ENCODE measurements at places on chromosomes 13 and 19.

DNA sequence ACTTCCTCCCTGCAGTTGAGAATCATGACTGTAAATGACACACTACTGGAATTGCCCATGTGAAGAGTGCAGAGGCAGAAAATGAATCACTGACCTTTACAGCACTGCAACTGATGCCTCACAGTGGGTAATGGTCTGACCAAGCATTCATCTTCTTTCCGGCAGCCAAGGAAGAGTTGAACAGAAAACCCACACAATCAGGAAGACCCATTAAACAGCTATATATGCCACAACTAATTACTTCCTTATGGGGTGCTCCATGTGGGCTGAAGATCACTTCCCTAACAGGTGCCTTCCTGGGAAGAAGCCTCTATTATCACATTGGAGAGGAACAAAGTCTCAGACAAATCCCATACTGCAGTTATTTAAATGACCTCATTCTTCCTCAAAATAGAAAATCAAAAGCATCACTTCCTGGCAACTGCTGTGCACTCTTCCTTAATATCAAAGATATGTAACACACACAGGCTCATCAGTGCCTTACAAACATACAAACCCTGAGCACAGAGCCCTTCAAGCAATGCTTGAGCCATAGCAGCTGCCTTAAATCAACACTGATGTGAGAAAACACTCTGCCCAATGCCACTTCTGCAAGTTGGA lies 45.8 kb downstream of the RUBCNL start:
- DNase-seq, result peak; percentile 35

GRCh38 chr13:35791184-35791851 lies 314.8 kb upstream of the MAB21L1 start:
- no peak for DNase-seq

GRCh38 chr13:110000534-110001345 lies 214.4 kb upstream of the IRS2 start:
- no peak for DNase-seq

GRCh38 chr19:6238643-6239281 lies 41.0 kb downstream of the MLLT1 start:
- DNase-seq, result no peak

- DNase-seq, result no peak
Measured at GRCh38 chr13:38941353-38941945, 49.2 kb downstream of the STOML3 start.

- DNase-seq, result no peak
Measured at GRCh38 chr19:32890326-32890725, 20.8 kb upstream of the SLC7A9 start.

- DNase-seq, result no peak
Measured at GRCh38 chr13:36981156-36981743, 17.9 kb downstream of the ALG5 start.

DNA sequence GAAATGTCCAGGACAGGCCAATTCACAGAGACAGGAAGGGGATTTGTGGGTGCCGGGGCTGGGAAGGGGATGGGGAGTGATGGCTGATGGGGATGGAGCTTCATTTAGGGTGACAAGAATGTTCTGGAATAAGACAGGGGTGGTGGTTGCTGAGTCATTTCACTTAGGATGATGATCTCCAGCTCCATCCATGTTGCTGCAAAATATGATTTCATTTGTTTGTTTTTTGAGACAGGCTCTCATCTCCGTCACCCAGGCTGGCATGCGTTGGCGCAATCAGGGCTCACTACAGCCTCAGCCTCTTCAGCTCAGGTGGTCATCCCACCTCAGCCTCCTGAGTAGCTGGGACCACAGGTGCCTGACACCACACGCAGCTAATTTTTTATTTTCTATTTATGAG lies 3.1 kb upstream of the JSRP1 start:
- DNase-seq, result no peak
